ENCODE measurements at places on chromosomes 11 and 22.

DNA sequence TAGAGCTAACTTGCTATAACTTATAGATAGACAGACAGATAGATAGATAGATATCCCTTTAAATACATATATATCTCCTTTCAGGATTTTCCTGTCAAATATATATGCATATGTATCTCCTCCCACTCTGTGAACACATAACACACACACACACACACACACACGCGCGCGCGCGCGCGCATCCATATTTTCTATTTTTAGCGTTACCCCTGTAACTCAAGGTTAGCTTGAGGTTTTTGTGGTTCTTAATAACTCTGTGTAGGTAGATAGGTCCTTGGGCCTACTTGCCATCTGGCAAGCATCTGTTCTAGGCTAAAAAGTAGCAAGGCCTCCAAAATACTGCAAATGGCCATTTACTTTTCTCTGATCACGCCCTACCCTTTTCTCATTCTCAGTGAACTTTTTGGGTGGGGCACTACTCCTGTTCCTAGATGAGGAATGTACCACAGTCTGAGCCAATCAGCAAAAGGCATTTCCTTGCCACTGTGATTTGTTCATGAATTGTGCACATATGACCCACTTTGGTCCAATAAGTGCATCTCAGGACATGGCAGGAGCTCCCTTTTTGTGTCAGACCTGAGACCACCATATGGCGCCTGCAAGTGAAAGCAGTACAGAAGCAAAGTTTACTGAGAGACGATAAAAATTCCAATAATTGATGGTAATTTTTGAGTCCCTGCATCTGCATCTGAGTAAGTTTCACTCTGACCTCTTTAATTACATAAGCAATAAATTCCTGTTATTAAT, 740.5 kb upstream of the API5 start:
- no peak for DNase-seq

DNA sequence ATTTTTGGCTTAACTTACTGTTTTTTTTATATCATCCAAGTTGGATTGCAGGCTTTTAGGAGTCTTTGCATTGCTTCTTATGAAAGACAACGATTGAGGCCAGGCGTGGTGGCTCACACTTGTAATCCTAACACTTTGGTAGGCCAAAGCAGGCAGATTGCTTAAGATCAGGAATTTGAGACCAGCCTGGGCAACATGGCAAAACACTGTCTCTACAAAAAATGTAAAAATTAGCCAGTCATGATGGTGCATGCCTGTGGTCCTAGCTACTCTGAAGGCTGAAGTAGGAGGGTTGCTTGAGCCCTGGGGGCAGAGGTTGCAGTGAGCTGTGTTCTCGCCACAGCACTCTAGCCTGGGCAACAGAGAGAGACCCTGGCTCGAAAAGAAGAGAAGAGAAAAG, 56.6 kb downstream of the BID start:
- DNase-seq: no peak

DNA sequence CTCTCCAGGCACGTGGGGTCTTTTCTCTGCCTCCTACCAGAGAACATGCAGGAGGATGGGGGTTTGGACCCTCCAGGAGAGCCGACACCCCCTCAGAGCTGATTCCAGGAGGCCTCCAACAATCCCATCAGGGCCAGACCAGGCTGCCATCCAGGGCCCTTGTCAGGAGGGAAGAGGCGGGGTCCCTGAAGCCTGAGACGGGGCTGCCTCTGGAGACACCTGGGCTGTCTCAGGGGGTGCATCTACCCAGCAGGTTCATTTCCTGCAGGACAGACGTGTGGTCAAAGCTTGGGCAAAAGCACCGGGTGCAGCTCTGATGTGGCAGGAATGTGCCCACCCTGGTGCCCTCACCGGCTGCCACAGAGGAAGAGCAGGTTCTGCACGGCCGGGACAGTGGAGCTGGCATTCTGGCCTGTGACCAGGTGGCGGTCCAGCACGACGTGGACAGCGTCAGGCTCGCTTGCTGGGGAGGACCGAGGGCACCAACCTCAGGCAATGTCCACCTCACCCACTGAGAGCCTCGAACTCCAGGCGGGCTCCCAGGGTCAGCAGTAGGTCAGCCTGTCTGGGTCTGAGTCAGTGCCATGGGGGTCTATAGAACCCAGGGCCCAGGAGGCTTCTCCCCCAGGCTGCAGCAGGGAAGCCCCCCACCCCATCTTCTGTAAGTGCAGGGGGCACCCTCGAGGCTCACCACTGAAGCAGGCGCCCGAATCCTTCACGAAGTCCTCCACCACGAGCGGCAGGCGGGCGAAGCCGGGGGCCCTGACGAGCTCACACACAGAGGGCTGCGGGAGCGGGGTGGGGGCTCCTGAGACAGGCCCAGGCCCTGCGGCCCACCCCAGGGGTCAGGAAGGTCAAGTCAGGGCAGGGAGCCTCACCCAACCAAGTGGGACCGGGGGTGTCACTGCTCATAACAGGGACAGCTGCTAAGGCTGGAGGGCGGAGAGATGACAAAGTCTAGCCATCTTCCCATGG, 6.4 kb downstream of the GATD1 start:
- no peak for DNase-seq

DNA sequence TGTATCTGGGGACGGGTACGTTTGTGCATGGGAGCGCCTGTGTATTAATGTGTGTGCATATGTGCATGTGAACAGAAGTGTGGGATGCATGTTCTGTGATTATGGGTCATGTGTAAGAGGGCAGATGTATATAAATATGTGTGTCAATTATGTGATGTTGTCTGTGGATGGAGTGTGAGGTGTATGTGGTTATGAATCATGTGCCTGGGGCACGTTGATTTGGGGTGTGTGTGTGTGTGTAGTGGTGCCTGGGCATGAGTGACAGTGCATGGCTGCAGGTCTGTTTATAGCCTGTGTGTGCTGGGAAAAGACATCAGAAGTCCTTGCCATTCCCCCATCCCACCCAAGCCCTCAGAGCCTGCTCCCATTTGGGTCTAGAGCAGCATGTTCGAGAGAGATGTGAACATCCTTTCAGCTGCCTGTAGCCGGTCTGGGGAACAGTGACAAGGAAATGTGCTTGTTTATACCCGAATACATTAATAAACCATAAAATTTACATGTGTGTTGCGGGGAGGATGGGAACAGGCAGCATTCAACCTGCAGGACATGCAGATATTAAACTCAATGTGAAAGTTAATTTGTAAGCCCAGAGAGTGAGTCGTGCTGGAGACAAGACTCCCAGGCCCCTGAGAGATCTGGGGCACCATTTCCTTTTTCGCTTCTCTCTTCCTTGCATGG, 129.0 kb downstream of the NECTIN1 start:
- DNase-seq: no peak

- DNase-seq: no peak
Measured at GRCh38 chr11:67117176-67117575, 1.9 kb upstream of the KDM2A start.

- DNase-seq: no peak
Measured at GRCh38 chr11:34331329-34331728, 26.5 kb downstream of the ABTB2 start.

GRCh38 chr11:67654225-67654624, 3.7 kb upstream of the ACY3 start:
- no peak for DNase-seq

DNA sequence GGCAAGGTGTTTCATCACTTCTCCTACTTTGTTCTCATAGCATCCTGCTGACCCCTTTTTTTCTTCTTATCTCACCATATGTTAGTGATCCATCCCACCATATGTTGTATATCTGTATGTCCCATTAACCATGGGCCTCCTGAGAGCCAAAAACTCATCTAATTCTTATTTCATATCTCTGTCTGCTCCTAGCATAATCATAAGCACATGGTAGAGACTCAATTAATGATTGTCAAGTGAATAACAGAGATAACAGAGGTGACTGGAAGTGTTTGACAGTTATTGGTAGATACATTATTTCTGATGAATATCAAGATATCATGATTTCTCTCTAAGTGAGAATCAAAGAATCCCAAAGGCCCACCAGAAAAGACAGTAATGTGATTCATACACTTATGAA, 138.1 kb upstream of the MPPED2 start:
- no peak for DNase-seq

DNA sequence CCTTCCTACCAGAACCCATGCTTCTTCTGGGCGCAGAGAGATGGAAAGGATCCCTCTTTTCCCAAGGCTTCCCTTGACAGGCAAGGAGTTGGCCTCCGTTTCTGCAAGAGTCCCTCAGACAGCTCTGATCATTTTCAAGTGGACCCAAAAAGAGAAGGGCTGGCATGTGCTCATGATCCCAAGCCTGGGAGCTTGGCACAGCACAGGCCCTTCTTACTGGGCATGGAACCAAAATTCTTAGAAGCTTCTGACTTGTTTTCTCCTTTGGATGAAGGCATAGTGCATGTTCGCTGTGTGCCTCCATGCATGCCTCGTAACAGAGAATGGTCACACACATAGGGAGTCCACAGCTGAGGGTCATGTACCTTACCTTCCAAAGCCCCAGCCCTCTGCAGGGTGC, 449.6 kb downstream of the MIAT start:
- no peak for DNase-seq

DNA sequence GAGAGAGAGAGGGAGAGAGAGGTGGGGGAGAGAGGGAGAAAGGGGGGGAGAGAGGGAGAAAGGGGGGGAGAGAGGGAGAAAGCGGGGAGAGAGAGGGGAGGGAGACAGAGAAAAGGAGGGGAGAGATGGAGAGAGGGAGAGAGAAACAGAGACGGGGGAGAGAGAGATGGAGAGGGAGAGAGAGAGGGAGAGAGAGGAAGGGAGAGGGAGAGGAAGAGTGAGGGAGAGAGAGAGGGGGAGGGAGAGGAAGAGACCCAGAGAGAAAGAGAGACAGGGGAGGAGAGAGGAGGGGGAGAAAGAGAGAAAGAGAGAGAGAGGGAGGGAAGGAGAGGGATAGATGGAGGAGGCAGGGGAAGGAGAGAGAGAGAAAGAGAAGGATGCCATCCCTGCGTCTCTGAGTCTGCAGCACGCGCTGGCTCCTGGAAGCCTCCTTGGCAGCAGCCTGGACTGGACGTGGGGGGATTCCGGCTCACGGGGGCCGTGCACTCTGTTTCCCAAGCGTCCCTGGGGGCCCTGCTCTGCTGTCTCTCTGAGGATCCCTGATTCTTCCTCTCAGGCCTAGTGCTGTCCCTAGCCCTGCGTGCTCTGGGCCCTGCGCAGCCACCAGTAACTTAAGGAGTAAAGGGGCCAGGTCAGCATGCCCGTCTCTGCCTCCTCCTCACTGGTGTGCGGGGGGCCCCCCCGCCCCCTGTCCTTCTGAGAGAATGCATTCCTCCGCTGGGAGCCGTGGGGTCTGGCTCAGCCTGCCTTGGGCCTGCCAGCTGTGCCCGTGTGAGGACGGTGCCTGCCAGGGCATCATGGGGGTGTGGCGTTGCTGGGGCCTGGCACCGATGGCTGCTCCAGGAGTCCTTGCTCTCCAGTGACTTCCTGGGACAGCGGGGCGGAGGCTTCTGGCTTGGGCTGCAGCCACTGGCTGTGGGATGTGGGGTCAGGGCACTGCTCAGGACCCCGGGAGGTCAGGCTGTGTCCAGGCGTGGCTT, 429.5 kb downstream of the TBC1D22A start:
- DNase-seq: peak; percentile 1

DNA sequence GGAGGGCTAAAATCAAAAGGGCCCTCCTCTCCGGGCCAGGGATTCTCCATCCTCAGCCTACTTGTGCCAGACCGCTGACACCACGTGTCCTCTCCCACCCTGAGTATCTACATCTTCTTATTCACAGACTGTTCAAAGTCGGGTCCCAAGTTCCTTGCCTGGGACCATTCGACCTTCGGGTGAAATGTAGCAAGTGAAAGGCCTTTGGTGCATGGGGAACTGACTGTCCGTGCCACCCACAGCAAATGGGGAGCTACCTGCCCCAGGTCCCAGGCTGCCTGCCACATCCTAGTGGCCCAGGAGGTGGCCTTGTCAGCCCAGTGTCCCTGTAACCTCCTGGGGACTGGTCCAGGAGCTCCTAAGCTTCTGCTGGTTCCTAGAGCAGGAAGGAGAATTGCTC, 67.3 kb downstream of the RTL6 start:
- no peak for DNase-seq

DNA sequence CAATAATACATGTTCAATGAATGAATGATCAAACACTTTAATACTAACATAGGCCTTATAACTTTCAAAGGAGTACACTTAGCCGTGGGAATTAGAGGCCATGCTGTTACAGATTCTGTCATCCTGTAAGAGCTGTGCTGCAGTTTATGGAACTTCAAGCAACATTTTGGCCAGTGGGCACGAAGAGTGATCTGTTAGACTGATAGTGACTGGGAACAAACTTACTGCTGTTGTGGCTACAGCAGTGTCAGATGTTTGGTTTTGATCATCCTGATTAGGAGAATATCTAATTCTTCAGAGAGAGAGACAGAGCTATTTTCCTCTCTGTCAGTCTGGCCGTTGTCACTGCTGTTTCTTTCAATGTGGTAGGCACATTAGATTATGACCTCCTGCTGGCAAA, 348.9 kb downstream of the NELL1 start:
- DNase-seq: no peak

DNA sequence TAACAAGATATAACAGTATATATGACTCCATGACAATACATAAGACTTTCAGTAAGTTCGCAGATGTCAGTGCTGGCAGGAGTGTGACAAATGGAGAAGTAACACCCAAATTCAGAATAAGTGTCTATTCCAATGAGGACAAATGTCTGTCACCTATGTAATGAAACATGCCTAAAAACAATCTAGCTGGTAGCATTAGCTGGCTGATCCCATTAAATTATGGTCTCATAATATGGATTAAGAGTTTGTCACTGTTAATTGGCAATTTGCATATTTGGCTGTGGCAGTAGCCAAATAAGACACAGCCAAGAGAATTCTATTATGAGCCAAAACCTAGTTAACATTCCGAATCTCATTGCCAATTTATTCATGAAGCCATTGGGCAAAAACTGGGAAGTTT, 30.2 kb upstream of the CAVIN3 start:
- no peak for DNase-seq

DNA sequence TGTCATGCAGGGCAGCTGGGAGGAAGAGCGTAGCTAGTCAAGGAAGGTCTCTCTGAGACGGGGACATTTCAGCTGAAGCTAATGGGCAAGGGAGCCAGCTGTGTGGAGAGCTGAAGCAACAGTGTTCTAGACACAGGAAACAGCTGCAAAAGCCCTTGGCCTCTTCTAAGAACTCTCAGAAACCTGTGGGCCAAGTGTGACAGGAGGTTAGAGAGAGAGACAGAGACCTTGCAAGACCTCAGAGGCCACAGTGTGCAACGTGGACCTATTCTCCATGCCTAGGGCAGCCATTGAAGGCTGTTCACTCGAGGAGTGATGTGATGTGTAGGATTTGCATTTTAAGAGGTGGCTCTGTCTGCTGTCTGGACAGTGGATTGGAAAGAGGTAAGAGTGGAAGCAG, 48.7 kb upstream of the TNRC6B start:
- no peak for DNase-seq

Data from activated CD4-positive, alpha-beta T cell treated with anti-CD3 and anti-CD28 coated beads for 48 hours (primary cell).